ENCODE measurements at places on chromosomes 5 and 9.

DNA sequence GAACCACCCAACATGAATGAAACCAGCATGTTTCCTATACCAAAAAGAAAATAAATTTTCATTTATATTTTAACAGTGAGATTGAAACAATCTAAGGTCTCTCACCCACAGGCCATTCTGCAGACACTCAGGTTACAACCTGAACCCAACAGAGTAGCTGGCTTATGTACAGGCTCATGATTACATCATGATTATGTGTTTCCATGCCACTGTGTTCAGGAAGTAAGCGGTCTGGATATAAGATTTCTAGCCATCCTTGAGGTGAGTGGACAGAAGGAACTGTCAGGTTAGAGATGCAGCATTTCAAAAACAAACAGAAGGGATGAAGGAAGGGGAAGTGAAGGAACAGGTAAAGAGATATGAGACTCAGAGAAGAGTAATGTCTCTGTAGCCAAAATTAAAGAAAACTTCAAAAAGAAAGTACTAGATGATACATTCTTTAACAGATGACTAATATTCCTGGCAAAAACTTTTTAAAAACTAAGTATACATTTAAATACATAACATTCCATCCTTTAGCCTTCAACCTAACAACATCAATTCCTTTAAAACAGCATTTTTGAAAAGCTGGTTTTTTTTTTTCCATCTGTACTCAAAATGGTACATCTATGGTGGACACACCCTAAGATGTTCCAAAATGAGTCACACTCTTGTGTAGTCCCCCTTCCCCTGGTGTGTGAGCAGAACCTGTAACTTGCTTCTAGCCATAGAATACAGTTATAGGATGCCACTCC is 119.8 kb downstream of the LPAR1 start:
- DNase-seq, result no peak

- DNase-seq, result no peak
These were observed 499.7 kb downstream of the SLCO4C1 start for GRCh38 chr5:101796427-101796826.

DNA sequence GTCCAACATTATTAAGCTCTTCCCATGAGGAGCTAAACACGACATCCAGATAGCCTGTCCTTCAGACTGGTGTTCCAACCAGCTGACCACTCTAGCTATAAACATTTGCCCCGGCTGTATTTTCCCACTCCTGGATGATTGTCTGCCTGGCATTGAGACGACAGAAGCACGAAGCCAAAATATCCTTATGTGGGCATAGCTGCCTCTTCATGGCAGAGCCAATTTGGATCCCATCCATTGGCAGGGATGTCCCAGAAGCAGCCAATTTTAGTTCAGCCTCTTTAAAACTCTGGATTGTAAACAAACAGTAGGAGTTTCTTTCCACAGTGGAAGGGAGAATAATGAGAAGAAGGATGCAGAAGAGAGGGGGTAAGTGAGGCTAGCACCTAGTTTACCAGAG is 507.6 kb downstream of the CETN3 start:
- DNase-seq, result no peak

DNA sequence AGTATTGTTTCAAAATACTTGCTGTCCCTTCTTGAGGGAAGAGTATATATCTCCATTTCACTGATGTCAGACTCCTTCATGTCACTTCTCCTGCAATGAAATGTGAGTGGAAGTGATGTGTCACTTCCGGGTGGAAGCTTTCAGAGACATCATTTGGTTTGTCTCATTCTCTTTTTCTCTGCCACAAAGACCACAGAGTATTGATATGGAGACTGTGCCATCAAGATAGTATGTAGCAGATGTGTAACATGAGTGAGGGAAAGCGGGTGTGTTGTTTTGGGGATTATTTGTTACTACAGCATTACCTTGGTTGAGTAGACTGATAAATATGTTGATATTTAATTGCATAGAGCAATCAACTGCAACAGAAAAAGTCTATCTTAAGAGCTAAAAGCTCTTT is 169.8 kb downstream of the FBXL7 start:
- DNase-seq, result no peak

GRCh38 chr9:70979966-70980365 is 141.5 kb downstream of the TRPM3 start:
- no peak for DNase-seq

GRCh38 chr5:100496296-100496695 is 38.9 kb upstream of the FAM174A start:
- DNase-seq, result no peak

DNA sequence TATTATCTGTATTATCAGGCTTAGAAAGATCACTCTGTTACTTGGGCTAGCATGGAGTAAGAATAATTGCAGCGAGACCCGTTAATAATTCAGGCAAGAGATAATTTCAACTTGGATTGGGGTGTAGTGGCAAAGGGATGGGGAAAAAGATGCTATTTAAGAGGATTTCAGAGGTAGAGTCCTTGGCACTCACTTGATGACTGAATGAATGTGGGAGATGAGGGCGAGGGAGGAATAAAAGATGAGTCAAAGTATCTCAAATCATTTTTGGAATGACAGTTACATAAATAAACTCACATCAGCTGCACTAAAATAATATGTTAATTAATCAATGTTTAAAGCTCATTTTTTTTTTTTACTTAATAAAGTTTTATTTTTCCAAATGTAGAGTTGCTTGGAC is 4.5 kb upstream of the GPR21 start:
- DNase-seq, result no peak

DNA sequence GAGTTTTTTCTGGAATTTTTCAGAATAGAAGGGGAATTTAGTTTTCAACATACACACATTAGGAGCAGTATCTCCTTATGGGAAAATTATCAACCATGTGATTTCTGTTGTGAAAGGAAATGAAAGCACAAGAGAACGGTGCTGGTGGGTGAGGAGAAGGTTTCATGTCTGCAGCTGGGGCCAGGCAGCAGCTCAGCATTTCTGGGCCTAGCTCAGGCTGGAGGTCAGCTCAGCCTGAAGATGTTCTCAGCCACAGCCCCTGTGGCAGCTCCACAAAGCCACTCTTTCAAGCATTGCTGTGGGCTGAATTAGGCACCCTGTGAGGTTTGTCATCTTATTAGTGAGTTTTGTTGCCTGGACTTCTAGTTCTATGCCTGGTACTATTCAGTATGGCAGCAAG is 90.3 kb downstream of the DIRAS2 start:
- no peak for DNase-seq

- no peak for DNase-seq
These were observed 7.2 kb downstream of the SNAPC4 start for GRCh38 chr9:136392538-136393449.

DNA sequence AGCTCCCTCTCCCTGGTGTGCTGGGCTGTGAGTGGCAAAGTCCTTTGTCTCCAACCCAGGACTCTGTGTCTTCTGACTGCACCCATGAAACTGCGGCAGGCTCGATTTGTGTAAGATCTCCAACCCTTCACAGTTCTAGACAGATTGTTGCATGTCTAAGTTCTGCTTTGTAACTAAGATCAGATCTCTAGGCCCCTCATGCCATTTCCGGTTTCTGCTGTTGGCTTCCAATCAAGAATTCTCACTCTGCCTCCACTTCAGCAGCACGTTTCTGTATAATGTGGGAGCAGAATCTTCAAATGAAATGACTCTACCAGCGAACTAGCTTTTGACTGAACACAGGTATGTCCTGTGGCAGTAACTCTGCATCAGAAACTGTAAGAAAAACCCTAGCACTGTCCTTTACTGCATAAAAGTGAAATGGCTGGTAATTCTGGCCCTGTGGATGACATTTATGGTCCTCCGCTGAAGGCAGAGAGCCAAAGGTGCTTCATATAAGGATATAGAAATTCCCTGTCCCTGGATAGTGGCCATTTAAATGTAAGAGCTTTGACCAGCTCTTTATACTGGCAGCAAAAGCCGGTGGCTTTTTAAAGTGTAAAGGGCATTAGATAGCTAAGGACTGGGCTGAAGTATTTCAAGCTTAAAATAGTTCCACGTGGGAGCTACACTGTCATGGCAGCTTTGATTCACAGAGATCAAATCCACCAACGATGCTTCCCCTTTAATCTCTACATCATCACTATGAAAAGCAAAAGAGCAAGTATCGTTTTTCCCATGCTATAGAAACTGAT is 319.0 kb upstream of the CDH6 start:
- DNase-seq, result no peak

DNA sequence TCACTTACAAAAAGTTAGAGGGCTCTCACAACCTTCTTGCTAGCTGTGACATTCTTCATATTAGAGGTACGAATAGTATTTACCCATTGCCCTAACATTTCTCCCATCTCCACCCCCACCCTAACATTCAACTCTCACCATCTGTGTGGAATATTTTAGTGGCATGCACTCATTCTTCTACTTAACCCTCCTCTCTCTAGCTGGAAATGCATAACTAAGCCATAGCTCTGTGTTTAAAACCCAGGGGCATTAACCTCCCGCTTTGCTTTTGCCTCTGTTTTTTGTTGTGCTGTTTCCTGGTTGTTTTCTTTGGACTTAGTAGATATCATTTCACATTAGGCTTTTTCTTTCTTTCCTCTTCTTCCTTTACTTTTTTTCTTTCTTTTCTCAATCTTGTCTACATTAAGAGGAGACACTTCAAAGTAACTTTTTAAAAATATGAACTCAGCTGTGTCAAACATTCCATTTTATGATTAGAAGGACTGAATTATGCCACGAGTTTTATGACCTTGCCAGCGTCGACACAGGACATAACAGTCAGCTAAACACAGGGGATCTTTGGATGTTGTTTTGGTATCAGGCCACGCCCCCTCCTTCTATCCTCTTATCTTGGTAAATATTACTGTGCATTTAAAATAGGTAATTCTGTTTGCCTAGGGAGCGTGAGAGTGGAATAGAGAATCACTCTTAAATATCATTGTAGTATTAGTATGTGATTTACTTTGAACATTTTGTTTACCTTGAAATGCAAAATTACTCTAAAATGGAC is 236.0 kb downstream of the CD180 start:
- DNase-seq, result no peak

DNA sequence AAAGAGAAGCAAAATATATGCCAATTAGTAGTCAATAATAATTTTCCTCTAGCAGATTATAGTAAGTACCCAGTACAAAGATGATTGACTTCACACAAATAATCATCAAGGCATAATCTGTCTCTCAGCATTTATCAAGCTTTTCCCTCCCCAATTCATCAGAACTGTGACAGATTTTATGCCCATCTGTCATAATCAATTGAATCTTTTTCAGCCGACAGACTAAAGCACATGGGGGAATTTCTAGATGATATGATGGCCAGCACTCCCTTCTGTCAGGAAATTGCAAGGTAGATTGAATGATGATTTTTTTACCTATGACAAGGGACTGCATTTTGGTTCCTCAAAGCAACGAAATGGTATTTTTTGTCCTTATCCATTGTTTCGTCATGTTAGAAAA is 227.1 kb upstream of the CYLC2 start:
- DNase-seq, result no peak

- no peak for DNase-seq
These were observed 5.9 kb downstream of the SERINC5 start for GRCh38 chr5:80249901-80250300.

DNA sequence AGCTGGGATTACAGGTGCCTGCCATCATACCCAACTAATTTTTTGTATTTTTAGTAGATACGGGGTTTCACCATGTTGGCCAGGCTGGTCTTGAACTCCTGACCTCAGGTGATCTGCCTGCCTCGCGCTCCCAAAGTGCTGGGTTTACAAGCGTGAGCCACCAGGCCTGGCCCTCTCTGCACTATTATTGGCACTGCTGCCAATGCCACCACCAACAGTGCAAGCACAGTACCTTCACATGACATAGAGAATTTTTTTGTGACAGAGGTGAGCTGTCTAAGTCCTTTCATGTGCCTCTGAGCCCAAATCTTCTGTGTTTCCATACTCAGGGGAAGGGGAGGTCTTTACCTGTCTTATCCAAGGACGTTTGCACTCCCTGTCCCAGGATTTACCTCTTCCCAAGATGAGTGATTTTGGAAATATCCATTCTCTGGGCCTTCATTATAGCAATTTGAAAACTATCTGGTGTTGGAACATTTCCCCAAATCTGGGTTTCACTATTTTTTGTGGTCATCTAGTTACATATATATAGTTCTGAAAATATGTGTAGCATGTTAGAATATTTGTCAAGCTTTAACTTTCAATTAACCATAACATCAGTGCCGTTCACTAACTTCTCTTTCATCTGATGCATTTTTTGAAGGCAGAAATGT is 5.4 kb upstream of the CD180 start:
- DNase-seq, result no peak

DNA sequence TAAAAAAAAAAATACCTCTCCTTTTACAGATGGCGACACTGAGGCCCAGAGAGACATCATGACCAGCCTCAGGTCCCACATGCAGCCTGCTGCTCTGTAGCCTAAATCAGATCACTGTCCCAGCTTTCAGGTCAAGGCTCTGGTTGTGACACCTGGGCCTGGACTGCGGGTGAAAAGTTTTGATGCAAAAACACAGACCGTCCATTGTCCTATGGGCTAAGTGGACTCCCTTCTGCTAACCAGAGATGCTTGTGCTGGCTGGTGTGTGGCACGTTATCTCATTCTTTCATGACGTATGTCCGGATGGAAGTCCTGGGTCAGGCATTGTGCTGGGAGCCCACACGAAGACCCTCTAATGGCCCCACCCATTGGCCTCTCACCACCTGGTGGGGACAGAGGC is 7.8 kb downstream of the NEK6 start:
- DNase-seq, result no peak

DNA sequence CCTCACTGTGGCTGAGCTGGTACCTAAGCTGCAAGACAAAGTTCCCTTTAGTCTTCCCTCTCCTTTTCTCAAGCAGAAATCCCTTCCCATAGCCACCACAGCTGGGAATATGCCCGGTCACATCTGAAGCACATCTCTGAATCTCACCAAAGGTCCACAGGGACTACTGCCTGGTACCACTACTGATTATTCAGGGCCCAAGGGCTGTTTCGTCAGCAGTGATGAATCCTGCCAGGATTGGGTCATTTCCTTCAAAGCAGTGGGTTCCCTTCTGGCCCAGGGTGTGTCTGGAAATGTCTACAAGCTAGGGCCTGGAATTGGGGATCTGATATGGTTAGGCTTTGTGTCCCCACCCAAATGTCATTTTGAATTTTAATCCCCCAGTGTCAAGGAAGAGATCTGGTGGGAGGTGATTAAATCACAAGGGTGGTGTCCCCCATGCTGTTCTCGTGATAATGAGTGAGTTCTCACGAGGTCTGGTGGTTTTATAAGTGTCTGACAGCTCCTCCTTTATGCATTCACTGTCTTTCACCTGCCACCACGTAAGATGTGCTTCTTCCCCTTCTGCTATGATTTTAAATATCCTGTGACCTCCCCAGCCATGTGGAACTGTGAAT is 83.2 kb upstream of the FST start:
- no peak for DNase-seq
